RWPE1 (cell line): ENCODE measurements at places on chromosomes 12 and 14.
A peak's percentile ranks its signal among the peaks of the same experiment; 100 is the strongest.

DNA sequence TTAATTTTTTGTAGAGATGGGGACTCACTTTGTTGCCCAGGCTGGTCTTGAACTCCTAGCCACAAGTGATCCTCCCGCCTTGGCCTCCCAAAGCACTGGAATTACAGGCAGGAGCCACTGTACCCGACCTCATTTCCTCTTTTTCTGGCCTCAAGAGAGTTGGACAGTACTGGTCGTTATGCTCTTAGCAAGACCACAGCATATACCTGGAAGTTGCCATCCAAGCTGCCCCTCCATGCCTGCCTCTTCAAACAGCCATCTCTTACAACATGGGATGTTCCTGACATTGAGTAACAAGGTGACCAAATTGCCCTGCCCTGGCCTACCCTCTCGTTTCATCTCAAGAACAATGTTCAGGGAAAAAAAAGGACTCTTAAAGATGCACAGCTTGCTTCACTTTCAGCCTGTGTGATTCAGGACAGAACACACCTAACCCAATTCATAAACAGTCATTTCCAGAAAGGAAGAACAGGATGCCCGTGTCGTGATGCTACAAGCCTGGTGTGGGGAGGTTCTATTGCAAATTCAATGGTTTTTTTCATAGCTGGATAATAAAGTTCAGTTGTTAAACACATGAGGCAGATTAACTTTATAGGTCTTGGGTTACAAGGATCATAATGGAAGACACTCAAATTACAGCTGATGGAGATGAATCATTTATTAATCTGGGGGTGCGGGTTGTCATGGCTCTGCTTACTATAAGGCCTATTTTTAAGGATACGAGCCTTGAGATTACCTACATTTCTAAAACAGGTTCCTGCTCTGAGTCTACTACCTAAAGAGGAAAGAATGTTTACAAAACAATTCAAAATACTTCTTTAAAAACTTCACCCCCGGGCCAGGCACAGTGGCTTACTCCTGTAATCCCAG is 11.9 kb downstream of the GLTP start:
- peak; percentile 12 for DNase-seq

- no peak for DNase-seq
Measured at GRCh38 chr12:1927751-1928351, 9.4 kb upstream of the CACNA2D4 start.

DNA sequence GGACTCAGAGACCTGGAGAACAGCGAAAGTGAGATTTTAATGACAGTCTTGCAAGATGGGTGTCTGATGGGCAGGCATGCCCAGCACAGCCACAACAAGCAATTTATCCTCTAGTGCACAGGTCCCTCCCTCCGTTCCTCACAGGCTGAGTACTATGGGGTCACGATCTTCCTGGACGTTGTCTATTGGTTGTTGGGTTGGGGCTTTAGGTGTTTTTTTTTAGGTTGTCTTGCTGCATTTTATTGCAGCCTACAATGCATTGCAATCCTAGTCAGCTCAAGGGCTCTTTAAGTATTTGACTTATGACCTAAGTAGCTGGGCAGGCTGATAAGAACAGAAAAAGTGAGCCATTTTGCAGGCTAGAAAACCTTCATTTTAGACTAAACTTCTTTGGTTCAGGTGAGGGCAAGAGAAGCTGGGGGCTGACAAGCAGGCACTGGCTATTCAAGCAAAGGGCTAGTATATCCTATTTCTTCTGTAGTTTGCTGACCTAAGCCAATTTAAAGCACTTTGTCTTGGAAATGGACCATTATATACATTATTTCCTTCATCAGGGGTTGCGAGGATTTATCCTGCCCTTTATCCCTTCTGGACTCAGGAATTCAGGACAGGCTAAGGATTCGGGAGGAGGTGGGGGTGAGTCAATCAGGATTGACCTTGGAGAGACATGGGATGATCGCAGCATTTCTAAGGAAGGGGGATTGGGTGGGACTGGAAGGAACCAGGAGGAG is 6.0 kb downstream of the KRT7 start:
- no peak for DNase-seq

DNA sequence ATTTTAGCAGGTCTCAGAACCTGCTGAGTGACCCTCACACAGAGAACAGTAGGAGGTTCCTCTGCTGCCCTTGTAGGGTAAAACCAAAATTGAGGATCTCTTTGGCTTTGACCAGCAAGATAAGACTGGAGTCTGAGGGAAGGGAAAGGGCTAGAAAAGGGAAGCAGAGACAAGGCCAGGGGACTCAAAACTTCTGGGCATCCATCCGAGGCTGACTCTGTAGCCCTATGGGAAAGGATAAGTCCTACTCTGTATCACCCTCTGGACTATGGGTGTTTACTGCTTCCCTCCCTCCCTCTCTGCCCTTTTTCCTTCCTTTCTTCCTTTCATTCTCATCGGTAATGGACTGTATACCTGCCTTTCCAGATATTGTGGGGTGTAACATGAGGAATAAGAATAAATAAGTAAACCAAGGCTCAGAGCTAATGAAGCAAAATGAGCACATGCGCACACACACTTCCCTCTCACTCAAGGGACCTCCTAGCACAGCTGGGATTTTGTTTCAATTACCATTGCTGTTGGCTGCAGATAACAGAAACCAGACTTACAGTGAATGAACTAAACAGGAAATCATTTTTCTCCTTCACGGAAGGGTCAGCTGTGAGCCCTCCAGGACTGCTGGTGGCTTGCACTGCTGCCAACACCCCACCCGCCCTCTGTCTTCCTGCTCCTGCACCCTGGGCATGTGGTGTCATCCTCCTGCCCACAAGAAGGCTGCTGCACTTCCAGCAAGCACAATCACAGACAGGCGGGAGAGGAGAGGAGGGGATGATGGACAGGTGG is 404.4 kb upstream of the CCDC196 start:
- DNase-seq = no peak

GRCh38 chr12:80313209-80313608 is 130.8 kb upstream of the PTPRQ start:
- no peak for DNase-seq

- no peak for DNase-seq
Measured at GRCh38 chr14:65335411-65335947, 77.1 kb upstream of the FUT8 start.

DNA sequence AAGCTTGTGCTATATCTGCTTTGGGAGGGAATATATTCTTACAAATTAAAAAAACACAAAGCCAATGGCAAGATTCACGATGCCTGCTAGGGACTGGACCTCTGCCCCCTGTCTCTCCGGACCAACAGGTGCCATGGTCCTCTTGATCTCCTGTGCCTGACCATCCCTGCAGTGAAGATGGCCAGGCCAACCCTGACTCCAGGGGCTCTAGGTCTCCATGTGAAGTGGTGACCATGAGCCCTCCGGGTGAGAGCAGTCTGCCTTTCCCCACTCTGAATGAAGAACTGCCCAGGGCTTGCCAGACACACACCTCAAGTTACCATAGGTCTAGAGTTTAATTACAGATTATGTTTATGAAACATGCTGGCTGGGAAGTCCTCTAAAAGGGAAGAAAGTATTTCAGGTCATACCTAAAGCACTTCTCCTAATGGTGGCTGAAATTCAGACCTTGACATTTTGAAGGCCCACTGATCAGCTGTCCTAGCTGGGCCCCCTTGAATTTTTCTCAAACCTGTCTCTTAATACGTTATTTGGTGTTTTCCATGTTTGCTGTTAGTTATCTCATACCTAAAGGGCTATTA is 1.4 kb downstream of the ARHGDIB start:
- no peak for DNase-seq

GRCh38 chr14:77579780-77580179 is 36.7 kb downstream of the SPTLC2 start:
- no peak for DNase-seq

DNA sequence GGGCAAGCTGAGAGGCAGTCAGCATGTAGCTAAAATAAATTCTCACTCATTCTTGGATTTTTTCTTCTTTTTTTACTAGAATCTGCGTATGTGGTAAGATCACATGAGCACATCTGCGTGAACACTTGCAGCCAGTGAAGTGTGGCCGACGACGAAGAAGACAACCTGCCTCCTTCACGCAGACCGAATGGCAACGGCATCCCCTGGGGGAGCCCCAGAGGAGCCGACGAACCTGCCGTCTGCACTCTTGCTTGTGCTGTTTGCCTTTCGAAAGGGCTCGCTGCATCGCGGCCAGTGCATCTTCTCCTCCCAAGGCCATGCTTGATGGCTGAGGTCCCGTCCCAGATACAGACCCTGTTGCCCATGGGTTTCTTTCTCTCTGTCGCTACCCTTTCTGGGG is 113.8 kb downstream of the KCNK10 start:
- DNase-seq = no peak

DNA sequence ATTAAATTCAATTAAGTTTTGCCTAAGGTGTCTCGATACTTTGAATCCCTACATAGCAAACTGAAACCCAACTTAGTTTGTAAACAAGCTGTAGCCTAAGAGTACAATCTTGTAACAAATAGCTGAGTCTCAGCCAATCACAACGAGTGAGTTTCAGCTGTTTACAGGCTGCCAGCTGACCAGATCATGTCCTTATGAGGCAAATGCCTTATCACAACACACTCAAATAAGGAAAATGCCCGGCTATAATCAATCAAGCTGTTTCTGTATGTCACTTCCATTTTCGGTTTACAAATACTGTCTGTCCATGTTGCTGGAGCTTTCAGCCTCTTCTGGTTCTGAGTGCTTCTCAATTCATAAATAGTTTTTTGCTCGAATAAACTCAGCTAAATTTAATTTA is 943.8 kb downstream of the SLC16A7 start:
- no peak for DNase-seq

- DNase-seq = peak; percentile 73
Measured at GRCh38 chr14:73744874-73745529, 30.8 kb upstream of the PNMA1 start.

- no peak for DNase-seq
Measured at GRCh38 chr14:69506241-69506595, 21.7 kb downstream of the PLEKHD1 start.

DNA sequence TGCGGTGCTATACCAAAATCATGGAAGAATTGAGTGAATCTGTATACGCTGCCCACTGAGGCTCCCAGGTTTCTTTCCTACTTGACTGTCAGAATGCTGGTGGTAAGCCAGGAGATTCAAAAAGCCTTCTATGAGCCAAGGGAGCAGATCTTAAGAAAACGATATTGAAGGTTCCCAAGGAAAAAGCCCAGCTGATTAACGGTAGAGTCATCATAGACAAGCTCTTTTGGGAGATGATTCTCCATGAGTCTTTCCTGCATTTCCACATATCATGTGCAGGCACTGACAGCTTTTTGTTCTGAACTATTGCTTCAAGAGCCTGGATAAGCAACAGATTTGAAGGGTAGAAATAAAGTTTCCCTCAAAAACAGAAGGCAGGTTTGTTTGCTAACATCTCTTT is 17.5 kb downstream of the SLC35F4 start:
- no peak for DNase-seq

DNA sequence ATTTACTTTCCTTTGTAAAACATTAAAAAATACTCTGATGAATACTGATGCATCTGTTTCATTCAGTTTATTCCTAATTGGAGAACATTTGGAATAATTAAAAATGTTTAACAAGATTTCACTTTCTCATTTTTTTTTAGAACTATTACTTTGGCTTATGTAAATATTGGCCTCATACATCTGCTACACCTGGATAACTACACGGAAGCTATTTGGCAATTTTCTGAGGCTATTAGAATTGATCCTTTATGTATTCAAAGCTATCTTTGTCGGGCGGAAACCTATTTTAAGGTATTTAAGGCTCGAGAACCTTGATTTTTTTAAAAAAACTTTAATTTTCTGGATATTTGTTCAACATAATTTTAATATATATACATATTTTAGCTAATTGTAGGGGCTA is 196.7 kb downstream of the TTC6 start:
- DNase-seq = no peak

- no peak for DNase-seq
Measured at GRCh38 chr12:66103016-66103913, 27.3 kb downstream of the LLPH start.

- DNase-seq = no peak
Measured at GRCh38 chr14:36857136-36857535, 195.5 kb downstream of the PAX9 start.

- DNase-seq = no peak
Measured at GRCh38 chr12:198705-199104, 15.3 kb downstream of the SLC6A12 start.

GRCh38 chr14:63266106-63266505 is 52.6 kb downstream of the GPHB5 start:
- no peak for DNase-seq

GRCh38 chr14:103169954-103170353 is 46.7 kb downstream of the TNFAIP2 start:
- DNase-seq = no peak

- no peak for DNase-seq
Measured at GRCh38 chr12:45093051-45093450, 42.2 kb upstream of the DBX2 start.

GRCh38 chr14:93543766-93544165 is 113.0 kb downstream of the UNC79 start:
- DNase-seq = no peak

GRCh38 chr12:9699269-9699897 is 29.9 kb downstream of the CLEC2D start:
- DNase-seq = no peak

GRCh38 chr12:114694436-114695304 is 10.7 kb upstream of the TBX3 start:
- DNase-seq = peak; percentile 48

GRCh38 chr12:104598342-104599271 is 141.9 kb downstream of the CHST11 start:
- no peak for DNase-seq

DNA sequence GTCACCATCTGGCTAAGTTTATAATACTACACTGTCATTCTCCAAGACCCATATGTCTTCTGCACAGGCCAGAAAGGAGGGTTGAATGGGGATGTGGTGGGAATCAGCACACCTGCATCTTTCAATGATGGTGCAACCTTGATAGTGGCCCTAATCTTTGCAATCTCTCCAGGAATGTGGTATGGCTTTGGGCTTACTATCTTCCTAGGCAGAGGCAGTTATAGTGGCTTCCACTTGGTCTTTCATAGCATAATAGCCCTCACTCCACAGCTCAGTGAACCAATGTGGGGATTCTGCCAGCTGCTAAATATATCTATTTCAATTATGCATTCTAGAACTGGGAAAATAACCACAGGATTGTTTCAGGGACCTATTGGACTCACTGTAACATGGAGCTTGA is 61.8 kb upstream of the ATP2B1 start:
- no peak for DNase-seq

DNA sequence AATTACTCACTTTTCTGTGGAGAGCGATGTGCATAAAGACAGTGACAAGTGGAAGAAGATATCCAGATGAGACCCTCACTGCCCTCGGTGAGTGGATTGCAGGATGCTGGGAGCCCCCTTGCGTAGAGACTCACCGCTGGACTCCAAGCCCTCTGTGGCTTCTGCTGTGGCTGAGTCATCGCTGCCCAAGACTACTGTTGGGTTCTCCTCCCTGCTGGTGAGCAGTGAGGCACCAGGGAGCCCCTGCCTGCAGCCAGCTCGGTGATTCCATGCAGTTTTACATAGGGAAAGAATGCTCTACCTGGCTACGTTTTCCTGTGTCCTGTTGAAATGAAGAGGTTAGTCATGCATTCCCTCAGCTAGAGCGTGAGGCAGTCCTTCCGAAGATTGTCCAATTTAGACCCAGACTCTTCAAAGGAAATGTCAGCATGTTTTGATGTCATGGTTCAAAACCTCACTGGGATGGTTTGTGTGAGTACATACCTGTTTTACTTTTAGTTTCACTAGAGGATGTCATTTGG is 28.2 kb downstream of the TRAF3 start:
- DNase-seq = no peak

- DNase-seq = no peak
Measured at GRCh38 chr12:4120316-4120917, 153.1 kb upstream of the CCND2 start.
